Posterior vena cava (tissue), 2 donors: ENCODE measurements at places on chromosomes 13 and 19. TPM values are rescaled to one million over a fixed set of nuclear protein-coding genes. Genes with fewer than 3 reads are reported as not detected.

CCL25 gene
- total RNA-seq: not detected

ZNF730 gene
- total RNA-seq: 0.33 TPM

DNA sequence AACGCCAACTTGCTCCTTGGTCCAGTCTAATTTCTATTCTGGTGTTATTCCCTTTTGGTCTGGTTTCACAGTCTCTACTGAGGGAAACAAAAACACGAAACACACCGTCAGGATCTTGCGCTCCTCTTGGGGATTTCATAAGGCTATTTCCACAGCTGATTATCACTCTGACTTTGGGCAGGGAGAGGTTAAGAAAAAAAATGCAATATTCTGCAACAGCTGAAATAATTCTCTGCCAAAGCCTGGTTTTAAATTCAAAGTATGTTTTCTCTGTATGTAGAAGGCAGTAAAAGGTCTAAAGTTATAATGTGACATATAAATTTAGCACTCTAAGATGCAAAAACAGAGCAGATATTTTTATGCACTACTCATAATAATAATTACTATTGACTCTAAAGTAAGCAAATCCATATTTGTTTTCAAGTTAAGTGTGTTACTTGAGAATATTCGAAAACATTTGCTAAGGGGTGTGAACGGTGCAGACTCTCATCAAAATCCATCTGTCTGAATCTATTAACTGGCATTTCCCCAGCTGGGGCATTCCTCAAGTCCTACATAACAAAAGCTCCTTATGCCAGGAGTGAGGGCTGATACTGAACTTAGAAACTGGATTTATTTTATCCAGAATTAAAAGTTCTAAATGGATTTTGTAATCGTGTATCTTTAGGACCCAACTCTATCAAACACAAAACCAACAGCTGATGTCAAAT lies 38.4 kb upstream of the STARD13 start:
- no peak for DNase-seq

- DNase-seq: no peak
Measured at GRCh38 chr13:19838865-19839275, 24.6 kb downstream of the ZMYM5 start.

GRCh38 chr19:51511353-51511752 lies 9.8 kb upstream of the SIGLEC12 start:
- DNase-seq: no peak

DNA sequence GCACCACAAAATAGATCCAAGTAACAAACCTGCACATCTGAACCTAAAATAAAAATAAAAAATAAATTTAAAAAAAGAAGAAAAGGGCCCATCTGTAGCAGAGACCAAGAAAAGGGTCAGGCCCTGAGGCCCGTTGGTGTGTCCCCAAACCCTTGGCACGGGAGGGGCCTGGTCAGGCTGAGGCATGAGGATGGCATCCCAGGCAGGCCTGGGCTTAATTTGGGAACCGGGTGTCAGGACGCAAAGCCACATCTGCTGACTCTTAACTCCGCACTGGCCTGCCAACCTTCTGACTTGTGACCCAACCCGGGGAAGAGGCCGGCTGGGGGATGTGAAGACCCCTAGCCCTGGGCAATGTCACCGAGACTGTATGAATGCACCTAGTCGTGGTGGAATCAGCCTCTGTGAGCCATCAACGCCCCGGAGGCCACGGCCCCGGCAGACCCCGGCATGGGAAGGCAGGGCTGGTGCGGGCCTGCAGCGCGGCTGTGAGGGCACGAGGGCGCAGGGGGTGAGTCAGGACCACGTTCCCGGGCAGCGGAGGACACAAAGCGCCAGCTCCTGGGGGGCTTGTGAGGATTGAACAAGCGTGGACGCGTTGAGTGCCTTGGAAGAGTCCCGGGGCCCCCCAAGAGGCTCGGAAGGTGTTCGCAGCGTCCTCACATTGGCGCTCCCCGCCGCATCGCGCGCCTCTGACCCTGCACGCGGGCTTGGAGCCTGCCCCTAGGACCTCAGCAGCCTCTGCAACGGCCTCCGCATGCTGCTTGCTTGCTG lies 38.2 kb downstream of the ATP12A start:
- DNase-seq: no peak

- no peak for DNase-seq
Measured at GRCh38 chr13:32282096-32282711, 33.0 kb downstream of the ZAR1L start.

MADCAM1 gene
- total RNA-seq: not detected

- DNase-seq: peak; percentile 61
Measured at GRCh38 chr13:113579686-113580085, 4.9 kb upstream of the TFDP1 start.

C3 gene
- 2,763 TPM for total RNA-seq

DNA sequence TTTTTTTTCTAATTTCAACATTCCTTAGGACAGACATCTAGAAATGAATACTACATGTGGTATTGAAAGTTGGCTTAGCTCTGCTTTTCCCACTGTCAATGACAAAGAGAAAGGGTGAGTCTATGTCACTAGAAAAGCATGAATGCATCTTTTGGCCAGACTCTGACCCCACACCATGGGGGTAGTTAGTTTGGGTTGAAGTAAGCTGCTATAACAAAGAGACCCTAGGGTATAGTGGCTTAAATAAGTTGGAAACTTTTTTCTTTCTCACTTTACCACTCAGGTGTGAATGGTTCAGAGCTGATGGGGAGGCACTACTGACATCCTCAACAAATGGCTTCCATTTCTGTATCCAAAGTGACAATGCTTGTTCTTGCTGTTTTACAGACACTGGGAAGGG lies 161.5 kb downstream of the DLEU7 start:
- DNase-seq: no peak

DNA sequence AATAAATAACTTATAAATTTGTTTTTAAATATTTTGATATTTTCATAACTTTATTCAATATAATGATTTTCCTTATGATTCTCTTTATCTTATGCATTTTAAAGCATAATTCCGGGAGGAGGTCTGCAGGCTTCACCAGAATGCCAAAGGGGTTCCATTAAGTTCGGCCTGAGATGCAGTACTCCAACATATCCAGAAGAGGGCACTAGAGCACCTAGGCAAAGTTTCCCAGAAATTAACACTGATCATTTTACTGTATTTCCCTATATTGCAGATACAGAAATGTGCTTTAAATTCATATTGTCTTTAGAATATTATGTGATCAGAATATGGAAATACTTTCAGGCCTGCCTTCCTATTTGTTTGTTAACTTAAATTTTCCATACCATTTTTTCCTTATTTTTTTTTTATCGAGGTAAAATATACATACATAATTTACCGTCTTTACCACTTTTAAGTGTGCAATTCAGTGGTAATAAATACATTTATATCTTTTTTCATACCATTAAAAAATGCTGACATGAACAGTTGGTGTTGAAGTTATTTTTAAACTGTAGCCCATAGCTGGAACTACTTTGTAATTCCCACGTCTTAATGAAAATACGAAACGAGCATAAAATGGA lies 58.9 kb upstream of the TM9SF2 start:
- no peak for DNase-seq

- no peak for DNase-seq
Measured at GRCh38 chr19:12295191-12295590, 508 bp upstream of the ZNF44 start.

DNA sequence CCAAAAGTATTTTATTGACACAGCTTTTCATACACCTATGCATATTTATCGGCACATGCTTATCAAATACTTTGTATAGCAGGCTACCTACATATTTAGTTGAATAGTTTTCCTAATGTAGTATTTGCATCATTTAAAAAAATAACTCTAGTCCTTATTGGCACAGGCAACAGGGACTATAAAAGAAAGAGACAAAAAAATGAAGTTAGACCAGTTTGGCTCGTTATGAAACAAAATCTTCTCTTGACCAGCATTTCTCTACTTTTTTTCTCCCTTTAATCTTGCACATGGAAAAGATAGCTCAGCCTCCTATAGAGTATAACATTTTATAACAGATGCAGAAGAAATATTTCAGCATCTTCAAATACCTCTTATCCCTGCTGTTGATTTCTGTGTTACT lies 794.8 kb upstream of the MIR17HG start:
- no peak for DNase-seq

DNA sequence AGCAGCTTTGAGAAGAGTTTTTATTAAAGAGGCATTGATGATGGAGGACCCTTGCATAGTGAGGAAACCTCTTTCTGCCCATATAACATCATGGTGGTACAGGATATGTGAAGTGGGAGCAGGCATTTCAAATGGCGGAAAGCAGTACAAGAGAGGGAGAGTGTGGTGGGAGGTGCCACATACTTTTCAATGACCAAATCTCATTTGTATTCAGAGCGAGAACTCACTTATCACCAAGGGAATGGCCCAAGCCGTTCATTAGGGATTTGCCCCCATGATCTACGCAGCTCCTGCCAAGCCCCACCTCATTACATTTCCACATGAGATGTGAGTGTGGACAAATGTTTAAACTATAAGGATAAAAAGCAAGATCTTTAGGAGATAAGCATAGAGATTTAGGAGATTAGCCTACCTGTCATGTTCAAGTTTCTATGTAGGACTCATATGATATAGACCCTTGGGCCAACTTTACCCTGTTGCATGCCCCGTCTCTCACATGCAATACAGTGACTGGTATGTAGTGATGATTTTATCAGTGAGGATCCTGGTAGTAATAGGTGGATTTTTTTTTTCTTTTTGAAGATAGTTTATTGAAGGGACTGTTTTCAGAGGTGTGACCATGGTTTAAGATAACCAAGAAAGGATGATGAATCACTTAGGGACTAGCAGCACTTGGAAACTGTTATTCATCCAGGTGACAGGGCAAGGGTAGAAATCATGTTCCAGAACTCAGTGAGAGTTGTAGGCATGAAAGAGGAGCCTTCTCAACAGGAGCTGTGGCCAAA lies 38.3 kb downstream of the DNAJC15 start:
- no peak for DNase-seq

DNA sequence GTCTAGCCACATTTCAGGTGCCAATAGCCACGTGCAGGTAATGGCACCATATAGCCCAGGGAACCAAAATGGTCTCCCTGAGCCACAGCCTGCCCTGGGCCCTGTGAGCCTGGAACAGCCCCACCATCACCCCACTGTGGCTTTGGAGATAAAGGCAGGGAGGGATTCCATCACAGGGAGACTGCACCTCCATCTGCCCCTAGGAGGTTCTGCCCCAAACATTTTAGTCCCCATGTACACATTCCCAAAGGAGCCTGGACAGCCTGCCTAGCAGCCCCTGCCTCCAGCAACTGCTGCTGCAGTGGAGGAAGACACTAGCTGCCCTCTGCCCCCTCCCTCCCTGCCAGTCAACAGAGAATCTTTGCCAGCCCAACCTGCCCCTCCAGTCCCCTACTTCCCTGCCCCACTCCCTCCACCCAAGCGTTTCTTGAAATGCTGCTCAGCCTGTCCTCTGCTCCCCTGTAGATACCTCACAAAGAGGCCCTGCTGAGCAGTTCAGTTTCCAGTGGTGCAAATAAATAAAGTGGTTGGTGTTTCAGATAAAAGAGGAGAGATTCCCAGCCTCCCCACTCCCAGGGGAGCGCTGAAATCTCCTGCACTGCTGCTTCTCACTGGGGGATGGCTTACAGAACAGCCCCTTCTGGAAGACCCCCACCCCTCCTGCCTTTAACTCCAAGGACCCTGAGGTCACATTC lies 921.8 kb downstream of the UQCRFS1 start:
- no peak for DNase-seq

DNA sequence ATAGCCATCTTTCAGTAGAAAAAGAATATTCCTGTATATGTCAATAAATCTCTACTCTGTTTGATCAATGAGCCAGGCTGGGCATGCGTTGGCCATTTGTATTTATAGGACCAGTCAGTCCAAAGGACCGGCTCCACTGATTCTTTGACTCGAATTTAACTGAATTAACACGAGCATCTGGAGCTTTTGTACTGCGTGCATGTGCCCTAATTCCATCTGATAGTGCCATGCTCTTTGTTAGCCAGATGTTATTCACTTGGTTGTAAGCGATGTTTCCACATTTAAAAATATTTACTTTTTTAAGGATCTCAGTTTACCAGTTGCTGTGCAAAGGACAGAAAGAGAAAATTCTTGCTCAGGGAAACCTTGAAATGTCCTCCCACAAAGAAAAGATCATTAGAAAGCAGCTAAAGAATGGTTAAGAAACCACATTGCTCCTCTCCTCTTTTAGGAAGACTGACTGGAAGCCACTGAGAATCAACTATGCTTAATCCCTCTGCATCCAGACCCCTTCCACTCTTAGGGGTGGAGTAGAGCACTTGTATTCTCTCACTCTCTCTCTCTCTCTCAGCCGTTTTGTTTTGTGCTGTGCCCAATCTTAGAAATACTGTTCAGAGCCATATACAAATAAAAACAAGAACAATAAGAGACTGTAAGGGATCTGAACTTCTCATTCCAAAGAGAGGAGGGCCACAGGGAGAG lies 165.8 kb downstream of the DCLK1 start:
- no peak for DNase-seq

DNA sequence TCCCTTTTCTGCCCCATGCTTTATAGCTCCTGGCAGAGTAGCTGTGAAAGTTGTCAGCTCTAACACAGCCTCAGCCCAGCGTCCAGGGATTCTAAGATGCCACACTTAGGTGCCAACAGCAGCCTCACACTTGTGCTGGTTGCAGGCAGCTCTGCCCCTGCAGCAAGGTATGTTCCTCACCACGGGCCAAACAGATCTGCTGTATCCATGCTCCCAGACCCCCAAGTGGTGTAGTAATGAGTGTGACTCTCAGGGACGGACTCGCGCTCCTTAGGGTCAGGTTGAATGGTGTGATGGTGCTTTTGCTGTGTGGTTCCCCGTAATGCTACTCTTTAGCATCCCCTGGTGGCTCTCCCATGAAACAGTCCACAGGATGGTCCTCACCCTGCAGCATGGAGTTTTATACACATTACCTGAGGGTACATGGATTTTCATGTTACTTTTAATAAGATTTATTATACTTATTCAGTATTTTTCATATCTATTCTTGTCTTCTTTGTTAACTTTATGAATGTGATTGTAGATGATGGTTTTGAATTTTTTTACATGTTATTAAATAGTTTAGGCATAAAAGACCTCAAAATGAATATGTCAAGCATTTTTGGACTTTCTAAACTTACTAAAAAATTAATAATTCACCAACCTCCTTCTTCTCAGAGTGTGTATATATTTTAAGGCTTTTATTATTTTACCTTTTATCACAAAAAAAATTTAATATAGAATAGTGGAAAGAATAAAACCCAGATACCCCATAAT lies 232.5 kb downstream of the SLC7A1 start:
- DNase-seq: no peak

ZNF583 gene
- 10.8 TPM for total RNA-seq

DNA sequence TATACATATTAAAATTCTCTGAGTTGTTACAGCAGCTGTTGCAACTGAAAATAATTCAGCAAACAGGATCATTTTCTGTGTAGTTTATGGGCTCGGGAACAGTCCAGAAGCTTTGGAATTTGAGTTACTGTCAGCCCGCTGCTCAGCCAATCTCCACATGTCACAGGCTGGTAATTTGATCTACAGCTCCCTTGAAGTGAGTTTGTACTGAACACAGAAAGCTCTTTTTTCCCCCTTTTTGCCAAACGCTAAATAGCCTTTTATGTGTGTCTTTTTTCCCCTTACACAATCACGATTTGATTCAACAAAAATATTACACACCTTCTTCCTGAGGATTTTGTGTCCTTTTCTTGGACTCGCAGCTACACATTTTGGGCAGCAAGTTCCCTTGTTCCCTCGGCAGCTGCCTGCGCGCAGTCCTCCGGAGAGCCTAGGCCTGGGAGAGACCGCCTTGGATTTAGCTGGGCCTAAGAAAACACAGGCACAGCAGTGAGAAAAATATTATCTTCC lies 371.4 kb downstream of the KCNRG start:
- no peak for DNase-seq

GRCh38 chr19:30686176-30686820 lies 314.1 kb downstream of the ZNF536 start:
- no peak for DNase-seq
